Activated T-cell treated with anti-CD3 and anti-CD28 coated beads, Interleukin-2, amount 50 U/mL, for 24 hours (primary cell): ENCODE measurements at places on chromosomes 7 and 10.

DNA sequence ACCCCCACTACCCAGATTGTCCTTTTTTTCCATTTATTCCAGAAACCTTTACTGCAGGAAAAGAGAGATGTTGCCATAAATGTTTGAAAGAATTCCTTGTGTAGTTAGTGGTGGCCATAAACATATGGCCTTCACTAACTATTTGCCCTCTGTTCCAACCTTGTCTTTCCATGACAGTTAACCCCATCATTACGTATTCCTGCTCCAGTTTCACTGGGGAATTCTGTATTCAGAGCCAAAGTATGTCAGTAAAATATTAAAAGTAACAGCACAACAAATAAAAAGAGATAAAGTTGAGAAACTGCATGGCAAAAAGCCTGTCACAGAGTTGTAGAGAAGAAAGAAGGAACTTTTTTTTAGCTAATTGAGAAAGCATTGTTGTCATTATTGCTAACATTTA is 261.3 kb downstream of the BICC1 start:
- H3K27ac ChIP-seq, result no peak overlapping the region
- no peaks in the 10 kb centered on the region for H3K4me1 ChIP-seq

DNA sequence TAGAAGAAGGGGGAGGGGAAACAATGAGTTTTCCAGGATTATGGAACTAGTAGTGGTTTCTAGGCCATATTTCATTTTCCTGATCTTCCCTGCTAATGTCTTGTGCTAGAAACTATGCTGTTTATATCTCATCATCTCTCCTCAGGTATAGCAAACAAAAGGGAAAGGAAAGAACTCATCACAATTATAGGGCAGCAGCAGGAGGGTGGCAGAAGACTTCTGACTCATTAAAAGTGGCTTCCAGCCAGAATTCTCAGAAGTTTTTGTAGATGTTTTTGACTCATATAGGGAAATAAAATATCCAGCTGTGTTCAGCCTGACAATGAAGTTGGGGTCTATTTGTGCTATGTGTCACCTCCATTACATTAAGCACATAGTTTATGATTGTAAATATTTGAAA is 6.5 kb downstream of the AHR start:
- H3K4me1 ChIP-seq, result peaks cover 40% of the 10 kb centered on the region
- H3K4me3 ChIP-seq, result peak overlapping the region; percentile 70
- peak overlapping the region; percentile 96 for H3K27ac ChIP-seq

DNA sequence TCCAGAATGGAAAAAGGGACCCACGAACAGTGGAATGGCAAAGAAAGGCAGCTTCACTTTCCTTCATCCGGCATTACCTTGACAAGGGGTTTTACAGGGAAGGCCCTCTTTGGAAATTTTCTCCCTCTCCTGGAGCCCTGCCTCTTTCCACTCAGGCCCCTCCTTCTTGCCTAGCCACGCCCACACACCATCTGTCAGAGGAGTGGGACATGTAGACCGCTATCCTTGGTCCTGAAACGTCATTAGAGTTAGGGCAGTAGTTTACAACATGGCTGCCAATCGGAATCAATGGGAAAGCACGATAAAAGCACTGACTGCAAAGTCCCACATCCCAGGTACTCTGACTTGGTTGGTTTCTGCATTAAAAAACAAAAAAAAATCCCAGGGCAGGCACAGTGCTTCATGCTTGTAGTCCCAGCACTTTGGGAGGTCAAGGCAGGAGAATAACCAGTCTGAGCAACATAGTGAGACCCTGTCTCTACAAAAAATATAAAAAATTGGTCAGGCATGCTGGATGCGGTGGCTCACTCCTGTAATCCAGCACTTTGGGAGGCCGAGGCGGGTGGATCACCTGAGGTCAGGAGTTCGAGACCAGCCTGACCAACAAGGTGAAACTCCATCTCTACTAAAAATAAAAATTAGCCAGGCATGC is 96.4 kb downstream of the MARCHF5 start:
- peaks cover 13% of the 10 kb centered on the region for H3K27me3 ChIP-seq
- DNase-seq, result no peak
- H3K4me1 ChIP-seq, result no peaks in the 10 kb centered on the region
- H3K4me3 ChIP-seq, result no peak overlapping the region
- no peak overlapping the region for H3K27ac ChIP-seq
- H3K36me3 ChIP-seq, result no peaks in the 10 kb centered on the region

GRCh38 chr10:62047228-62047892 is 145.9 kb downstream of the ARID5B start:
- H3K27ac ChIP-seq, result peak overlapping the region; percentile 100
- H3K36me3 ChIP-seq, result peaks cover 70% of the 10 kb centered on the region
- peak; percentile 52 for DNase-seq
- peak overlapping the region; percentile 90 for H3K4me3 ChIP-seq
- H3K4me1 ChIP-seq, result peaks cover 97% of the 10 kb centered on the region

DNA sequence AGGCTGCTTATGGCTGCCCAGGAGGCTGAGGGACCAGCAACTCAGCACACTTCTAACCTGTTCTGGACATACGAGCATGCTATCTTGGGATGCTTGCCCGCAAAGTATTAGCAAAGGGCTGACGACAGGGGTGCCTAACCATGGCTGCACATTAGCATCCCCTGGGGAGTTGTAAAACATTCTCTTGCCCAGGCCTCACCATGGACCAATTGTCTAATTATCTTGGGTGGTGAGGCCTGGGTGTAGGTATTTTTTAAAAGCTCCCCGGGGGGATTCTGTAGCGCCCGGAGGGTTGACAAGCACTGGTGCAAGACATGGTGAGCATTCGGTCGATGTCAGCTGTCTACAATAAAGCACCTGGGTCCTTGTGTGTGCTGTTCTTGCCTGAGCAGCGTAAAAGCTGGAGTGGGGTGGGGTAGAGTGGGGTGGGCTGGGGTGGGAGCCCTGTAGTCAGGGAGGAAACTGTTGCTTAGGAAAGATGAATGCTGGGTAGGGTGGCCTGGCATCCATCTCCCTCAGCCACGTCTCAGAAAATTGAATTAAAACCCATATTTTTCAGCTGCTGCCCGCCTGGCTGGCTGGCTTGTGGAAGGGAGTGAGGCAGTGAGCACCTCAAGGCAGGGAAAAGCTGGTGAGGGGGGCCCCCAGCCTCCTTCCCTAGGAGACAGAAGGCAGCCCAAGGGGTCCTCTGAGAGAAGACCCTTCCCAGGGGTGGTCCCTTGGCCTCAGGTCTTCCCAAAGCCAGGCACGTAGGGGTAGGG is 2.9 kb upstream of the ADCYAP1R1 start:
- peaks cover 48% of the 10 kb centered on the region for H3K27me3 ChIP-seq
- H3K27ac ChIP-seq, result no peak overlapping the region
- H3K36me3 ChIP-seq, result no peaks in the 10 kb centered on the region
- peaks cover 2% of the 10 kb centered on the region for H3K4me1 ChIP-seq

- peaks cover 54% of the 10 kb centered on the region for H3K4me1 ChIP-seq
- H3K27me3 ChIP-seq, result peaks cover 20% of the 10 kb centered on the region
- no peak for DNase-seq
- H3K4me3 ChIP-seq, result peak overlapping the region; percentile 93
Measured at GRCh38 chr10:102421757-102422512, 1.3 kb downstream of the FBXL15 start.

DNA sequence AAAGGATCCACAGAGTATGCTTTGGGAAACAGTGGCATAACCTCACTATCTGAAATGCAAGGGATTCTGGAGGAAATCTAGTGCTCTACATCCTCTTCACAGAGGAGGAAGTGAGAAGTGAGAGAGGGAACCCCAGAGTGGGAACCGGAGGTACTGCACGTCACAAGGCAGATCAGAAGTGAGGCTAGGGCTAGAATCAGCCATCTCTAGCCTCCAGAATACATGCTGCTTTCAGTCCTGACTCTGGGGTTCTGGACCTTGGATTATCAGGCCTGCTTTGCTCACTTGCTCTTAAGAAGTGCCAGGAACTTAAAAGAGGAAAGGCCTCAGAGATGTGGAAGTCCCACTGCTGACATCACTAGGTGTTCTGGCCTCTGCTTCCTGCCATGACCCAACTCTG is 25.7 kb downstream of the ZNF503 start:
- H3K4me3 ChIP-seq, result no peak overlapping the region
- peaks cover 13% of the 10 kb centered on the region for H3K27me3 ChIP-seq
- no peaks in the 10 kb centered on the region for H3K4me1 ChIP-seq
